ENCODE measurements at places on chromosomes 4 and X. TPM values are rescaled to one million over a fixed set of nuclear protein-coding genes. Genes with fewer than 3 reads are reported as not detected.

- DNase-seq: peak; percentile 22
- peaks cover 71% of the 10 kb centered on the region for H3K4me1 ChIP-seq
- no peaks in the 10 kb centered on the region for H3K27me3 ChIP-seq
These were observed 7.0 kb downstream of the AMMECR1 start for GRCh38 chrX:110310896-110311295.

DNA sequence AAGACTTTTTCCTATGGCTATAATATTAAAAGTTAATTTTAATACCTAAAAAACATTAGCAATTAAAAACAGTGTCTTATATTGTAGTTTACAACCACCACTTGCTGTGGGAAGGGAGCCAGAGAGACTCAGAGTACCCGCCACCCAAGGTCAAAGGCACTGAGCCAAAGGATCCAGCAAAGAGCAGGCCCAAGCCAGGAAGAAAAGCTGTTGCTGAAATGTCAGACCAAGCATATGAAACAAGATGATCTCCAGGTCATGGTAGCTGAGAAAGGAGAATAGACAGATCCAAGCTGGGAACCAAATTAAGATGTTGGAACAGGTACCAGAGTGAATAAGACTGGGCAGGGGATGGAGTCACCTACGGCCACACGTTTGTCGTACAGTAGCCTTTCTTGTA is 18.8 kb upstream of the ATOH1 start:
- DNase-seq: no peak
- no peaks in the 10 kb centered on the region for H3K4me1 ChIP-seq
- H3K4me3 ChIP-seq: no peak overlapping the region

DNA sequence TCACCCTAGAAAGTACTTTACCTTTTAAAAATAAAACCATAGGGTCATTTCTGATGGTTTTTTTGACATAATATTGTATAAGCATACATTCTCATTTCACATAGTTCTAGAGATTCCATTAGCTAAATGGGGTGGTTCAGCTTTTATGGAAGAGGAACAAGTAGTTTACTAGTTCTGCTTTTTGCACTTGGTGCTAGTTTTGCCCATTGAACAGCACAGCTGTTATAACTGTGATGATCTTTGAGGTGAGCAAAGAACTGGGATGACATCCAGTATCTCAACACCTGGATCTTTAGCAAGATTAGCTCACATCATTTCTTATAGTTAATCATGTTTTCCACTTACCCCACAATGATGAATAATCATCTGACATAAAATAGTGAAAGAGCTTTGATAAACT is 40.9 kb downstream of the MOB1B start:
- H3K27ac ChIP-seq: no peak overlapping the region
- H3K4me1 ChIP-seq: no peaks in the 10 kb centered on the region
- no peaks in the 10 kb centered on the region for H3K27me3 ChIP-seq
- no peak overlapping the region for H3K4me3 ChIP-seq
- H3K36me3 ChIP-seq: no peaks in the 10 kb centered on the region

GRCh38 chrX:81195259-81195658 is 6.5 kb downstream of the HMGN5 start:
- H3K27me3 ChIP-seq: no peaks in the 10 kb centered on the region
- DNase-seq: no peak
- H3K36me3 ChIP-seq: no peaks in the 10 kb centered on the region
- no peak overlapping the region for H3K4me3 ChIP-seq
- H3K27ac ChIP-seq: no peak overlapping the region
- H3K4me1 ChIP-seq: no peaks in the 10 kb centered on the region

- H3K27me3 ChIP-seq: no peaks in the 10 kb centered on the region
- no peaks in the 10 kb centered on the region for H3K36me3 ChIP-seq
- no peak overlapping the region for H3K4me3 ChIP-seq
- DNase-seq: peak; percentile 65
These were observed 47.8 kb downstream of the APLN start for GRCh38 chrX:129606918-129607317.

DNA sequence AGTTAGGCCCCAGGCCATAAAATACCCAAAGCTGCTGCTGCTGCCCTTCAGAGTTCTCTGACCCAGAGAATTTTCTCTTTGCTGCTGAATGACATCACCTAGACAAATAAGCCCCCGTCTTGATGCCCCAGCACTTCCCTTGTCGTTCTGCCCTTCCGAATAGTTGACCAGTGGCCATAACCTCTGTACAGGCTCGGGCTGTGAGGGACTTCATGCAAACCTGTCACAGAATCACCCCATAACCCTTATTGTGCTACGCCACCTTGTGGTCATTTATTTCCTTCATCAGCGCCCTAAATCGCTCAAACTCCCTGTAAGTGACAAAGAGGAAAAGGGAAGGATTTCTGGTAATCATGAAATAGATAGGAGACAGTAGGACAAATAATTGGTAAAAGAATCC is 18.8 kb downstream of the SPACA5 start:
- no peaks in the 10 kb centered on the region for H3K27me3 ChIP-seq
- no peaks in the 10 kb centered on the region for H3K36me3 ChIP-seq
- H3K4me1 ChIP-seq: peaks cover 3% of the 10 kb centered on the region
- no peak overlapping the region for H3K27ac ChIP-seq
- H3K4me3 ChIP-seq: no peak overlapping the region
- DNase-seq: peak; percentile 54

- H3K36me3 ChIP-seq: no peaks in the 10 kb centered on the region
- H3K4me1 ChIP-seq: no peaks in the 10 kb centered on the region
- no peak for DNase-seq
- H3K27ac ChIP-seq: no peak overlapping the region
These were observed 18.8 kb upstream of the CORIN start for GRCh38 chr4:47856713-47857112.

- no peaks in the 10 kb centered on the region for H3K36me3 ChIP-seq
- no peak overlapping the region for H3K4me3 ChIP-seq
- no peak for DNase-seq
- H3K27me3 ChIP-seq: no peaks in the 10 kb centered on the region
- H3K4me1 ChIP-seq: no peaks in the 10 kb centered on the region
These were observed 342.1 kb upstream of the FAT1 start for GRCh38 chr4:187065806-187066205.

DNA sequence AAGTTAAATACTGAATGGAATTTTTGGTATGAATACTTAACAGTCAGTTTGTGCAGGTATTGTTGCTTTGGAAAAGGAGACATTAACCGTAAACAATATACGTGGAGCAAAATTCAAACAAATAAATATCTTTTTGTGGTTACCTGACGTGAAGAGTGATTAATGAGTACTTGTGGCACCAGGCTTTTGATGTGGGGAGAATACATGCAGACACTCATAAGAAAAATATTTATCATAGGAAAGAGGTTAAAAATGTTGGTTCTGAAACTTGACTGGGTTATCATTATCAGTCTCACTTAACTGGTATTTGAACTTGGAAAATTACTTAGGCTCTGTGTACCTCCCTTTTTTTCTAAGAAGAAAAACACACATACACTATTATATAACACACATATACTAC is 136.4 kb upstream of the NDST4 start:
- no peak overlapping the region for H3K27ac ChIP-seq
- H3K4me1 ChIP-seq: no peaks in the 10 kb centered on the region
- no peaks in the 10 kb centered on the region for H3K27me3 ChIP-seq

DNA sequence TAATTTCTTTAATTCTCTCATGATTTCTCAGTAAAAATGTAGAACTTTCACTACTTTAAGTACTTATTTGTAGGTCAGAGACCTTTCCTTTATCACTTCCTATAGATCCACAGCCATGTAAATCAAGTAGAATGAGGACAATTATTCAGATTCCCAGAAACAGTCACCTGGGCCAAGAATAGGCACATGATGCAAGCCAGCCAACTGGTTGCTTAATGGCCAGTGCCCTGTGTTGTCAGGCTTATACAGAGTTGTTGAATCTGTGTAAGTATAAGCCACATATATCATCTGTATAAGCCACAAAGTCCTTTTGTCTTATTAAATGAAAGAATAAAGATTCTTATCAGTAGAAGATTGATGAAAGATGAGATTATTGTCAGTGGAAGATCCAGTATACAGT is 5.2 kb downstream of the BANK1 start:
- no peak overlapping the region for H3K4me3 ChIP-seq
- no peaks in the 10 kb centered on the region for H3K36me3 ChIP-seq
- no peak for DNase-seq
- no peak overlapping the region for H3K27ac ChIP-seq
- H3K27me3 ChIP-seq: no peaks in the 10 kb centered on the region

- H3K36me3 ChIP-seq: no peaks in the 10 kb centered on the region
- H3K4me3 ChIP-seq: no peak overlapping the region
- H3K4me1 ChIP-seq: no peaks in the 10 kb centered on the region
- no peaks in the 10 kb centered on the region for H3K27me3 ChIP-seq
These were observed 86.8 kb downstream of the DHRSX start for GRCh38 chrX:2413969-2414368.

DNA sequence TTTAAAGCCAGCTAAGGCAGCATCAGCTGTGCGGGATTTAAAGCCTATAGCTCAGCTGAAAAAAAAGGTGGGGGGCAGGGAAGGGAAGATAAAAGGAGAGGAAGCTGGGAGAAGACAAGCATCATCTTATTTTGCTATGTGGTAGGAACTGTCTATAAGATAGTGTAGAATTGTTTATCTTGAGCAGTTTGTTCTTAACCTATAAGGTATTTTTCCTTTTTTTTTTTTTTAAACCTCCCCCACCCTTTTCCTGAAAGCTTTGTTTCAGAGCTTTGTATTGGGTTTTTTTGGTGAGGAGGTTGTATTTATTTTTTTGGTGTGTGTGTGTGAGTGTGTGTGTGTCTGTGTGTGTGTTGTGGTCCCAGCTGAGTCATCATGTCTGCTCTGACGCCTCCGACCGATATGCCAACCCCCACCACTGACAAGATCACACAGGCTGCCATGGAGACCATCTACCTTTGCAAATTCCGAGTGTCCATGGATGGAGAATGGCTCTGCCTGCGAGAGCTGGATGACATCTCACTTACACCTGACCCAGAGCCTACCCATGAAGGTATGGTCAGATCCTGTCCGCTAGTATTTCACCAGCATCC is 531 bp downstream of the RUFY3 start:
- peaks cover 17% of the 10 kb centered on the region for H3K4me1 ChIP-seq
- peak; percentile 73 for DNase-seq
- H3K4me3 ChIP-seq: no peak overlapping the region

GRCh38 chrX:153981771-153982533 is 9.4 kb downstream of the TMEM187 start:
- H3K4me1 ChIP-seq: peaks cover 56% of the 10 kb centered on the region
- H3K36me3 ChIP-seq: no peaks in the 10 kb centered on the region
- no peaks in the 10 kb centered on the region for H3K27me3 ChIP-seq
- H3K4me3 ChIP-seq: peak overlapping the region; percentile 19

Gene HS6ST2
- total RNA-seq: not detected

Gene XG
- not detected for total RNA-seq

Gene TMPRSS11B
- not detected for total RNA-seq

Gene CT45A2
- not detected for total RNA-seq

Gene MAGEC3
- not detected for total RNA-seq

Gene ADH6
- total RNA-seq: not detected

All from CD4-positive, alpha-beta memory T cell (primary cell).